ENCODE measurements at places on chromosomes 3 and 15.

DNA sequence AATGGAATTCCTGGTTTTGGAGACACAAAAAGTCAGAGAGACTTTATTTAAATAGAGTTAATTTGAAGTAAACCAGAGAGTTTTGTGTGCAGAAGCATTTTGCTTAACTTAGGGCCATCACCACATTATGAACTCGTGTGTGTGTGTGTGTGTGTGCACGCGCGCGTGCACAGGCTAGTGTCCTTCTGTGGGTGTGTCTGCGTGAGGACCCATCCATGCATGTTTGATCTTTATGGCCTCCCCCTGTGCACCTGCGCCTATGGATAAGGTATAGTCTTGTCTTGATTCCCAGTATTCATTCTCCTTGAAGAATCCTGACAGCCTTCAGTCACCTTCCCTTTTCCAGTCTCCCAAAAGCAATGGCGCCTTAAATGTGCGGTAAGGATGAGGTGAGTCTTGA is 26.0 kb downstream of the MUC20 start:
- no peak for DNase-seq

- DNase-seq: no peak
Observed at GRCh38 chr3:52041118-52041731, 15.1 kb downstream of the DUSP7 start.

GRCh38 chr3:195072916-195073564 is 197.9 kb downstream of the XXYLT1 start:
- DNase-seq: no peak

DNA sequence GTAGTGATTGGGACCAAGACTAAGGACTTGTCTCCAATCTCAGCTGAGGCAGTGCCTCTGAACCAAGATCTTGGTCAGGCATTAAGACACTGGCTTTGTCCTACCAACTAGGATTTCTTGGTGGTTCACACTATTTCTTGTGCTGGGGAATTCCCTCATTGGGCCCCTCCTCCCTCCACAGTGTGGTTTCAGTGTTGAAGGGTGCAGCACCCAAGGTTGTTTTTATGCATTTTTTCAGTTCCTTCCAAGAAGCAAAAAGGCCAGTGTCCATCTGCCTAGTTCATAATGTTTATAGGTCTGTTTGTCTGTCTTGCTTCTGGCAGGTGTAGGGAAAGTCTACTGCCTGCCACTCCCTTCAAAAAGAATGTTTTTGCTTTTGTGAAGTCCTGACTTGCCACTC is 10.6 kb upstream of the ITPKA start:
- DNase-seq: no peak

- DNase-seq: no peak
Observed at GRCh38 chr3:173762501-173762900, 365.0 kb downstream of the NLGN1 start.

GRCh38 chr15:74829991-74830390 is 3.6 kb downstream of the CPLX3 start:
- no peak for DNase-seq
